ENCODE measurements at places on chromosomes 11 and 22. TPM values are rescaled to one million over a fixed set of nuclear protein-coding genes. Genes with fewer than 3 reads are reported as not detected.

Gene ARL14EP
- total RNA-seq: 35.5 TPM

Gene PRSS23
- 4.1 TPM for total RNA-seq

Gene CCDC15
- total RNA-seq: 0.24 TPM

Gene CST6
- not detected for total RNA-seq

Gene RAB39A
- total RNA-seq: 0.51 TPM

Gene TRIM49
- not detected for total RNA-seq

Gene OR8D1
- total RNA-seq: not detected

Gene FOLR3
- total RNA-seq: 1.8 TPM

Measured in Right ventricle myocardium superior (tissue), 1 donor.